Activated CD8-positive, alpha-beta T cell treated with anti-CD3 and anti-CD28 coated beads, Interleukin-2, amount 10 ng/mL, durations not matched to agents 7 days and 5 days (primary cell): ENCODE measurements at places on chromosomes 3 and 15. TPM values are rescaled to one million over a fixed set of nuclear protein-coding genes. Genes with fewer than 3 reads are reported as not detected.

GRCh38 chr15:32104061-32104995, 74.0 kb downstream of the CHRNA7 start:
- no peak for DNase-seq
- no peaks in the 10 kb centered on the region for H3K36me3 ChIP-seq
- peaks cover 3% of the 10 kb centered on the region for H3K4me1 ChIP-seq
- no peak overlapping the region for H3K4me3 ChIP-seq
- no peak overlapping the region for H3K27ac ChIP-seq

DNA sequence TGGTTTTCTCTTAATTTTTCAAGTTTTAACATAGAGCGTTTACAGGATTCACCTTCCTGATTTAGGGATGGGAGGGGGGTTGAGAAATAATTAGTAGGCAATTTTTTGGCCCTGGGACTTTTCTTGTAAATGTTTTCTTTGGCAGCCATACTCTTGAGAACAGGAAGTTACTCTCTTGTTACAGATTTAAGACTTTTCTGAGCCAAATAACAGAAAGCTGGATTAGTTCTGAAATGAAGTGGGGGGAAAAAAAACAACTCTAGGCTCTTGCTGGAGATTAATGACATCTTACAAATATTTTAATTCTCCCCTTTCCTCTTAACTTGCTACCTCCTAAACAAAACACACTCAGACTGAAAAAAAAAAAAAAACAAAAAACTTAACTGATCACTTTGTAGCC, 13.8 kb upstream of the POLR2M start:
- H3K4me3 ChIP-seq = no peak overlapping the region
- H3K27me3 ChIP-seq = peaks cover 5% of the 10 kb centered on the region
- H3K4me1 ChIP-seq = peaks cover 2% of the 10 kb centered on the region
- no peaks in the 10 kb centered on the region for H3K36me3 ChIP-seq

DNA sequence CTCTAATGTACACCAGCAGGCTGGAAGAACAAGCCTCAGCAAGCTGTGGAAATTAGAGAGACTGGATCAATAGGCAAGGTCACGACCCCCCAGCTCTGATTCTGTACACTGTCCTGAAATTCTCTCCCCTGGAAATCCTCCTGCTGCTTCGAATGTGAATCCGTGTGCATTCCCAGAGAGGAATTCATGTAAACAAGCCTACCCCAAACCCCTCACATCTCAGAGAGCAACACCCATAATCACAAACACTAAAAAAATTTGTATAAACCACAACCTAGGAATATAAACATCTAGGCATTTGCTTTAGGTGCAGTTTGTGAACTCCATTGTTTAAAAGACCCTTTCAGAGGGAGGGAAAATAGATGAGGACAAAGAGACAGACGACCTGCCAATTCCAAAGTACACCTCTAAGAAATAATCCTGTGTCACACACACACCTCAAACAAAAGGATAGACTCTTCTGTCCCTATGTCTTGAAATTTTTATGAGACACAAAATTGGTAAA, 325.2 kb downstream of the WDR72 start:
- no peak overlapping the region for H3K4me3 ChIP-seq
- H3K27me3 ChIP-seq = no peaks in the 10 kb centered on the region
- H3K36me3 ChIP-seq = no peaks in the 10 kb centered on the region

IL17RB gene
- total RNA-seq = 0.31 TPM

GRCh38 chr15:77013776-77014131, 18.8 kb downstream of the PSTPIP1 start:
- H3K36me3 ChIP-seq = peaks cover 72% of the 10 kb centered on the region
- peak; percentile 96 for DNase-seq
- H3K27me3 ChIP-seq = no peaks in the 10 kb centered on the region
- peak overlapping the region; percentile 72 for H3K4me3 ChIP-seq
- peak overlapping the region; percentile 99 for H3K27ac ChIP-seq
- peaks cover 99% of the 10 kb centered on the region for H3K4me1 ChIP-seq
